Neural crest cell (in vitro differentiated cells): ENCODE measurements at places on chromosomes 7 and 10.

- no peak for DNase-seq
Observed at GRCh38 chr7:1586827-1587705, 17.2 kb upstream of the PSMG3 start.

- no peak for DNase-seq
Observed at GRCh38 chr10:59706851-59707797, 2.5 kb downstream of the SLC16A9 start.

GRCh38 chr10:92695679-92696605 is 6.2 kb downstream of the HHEX start:
- no peak for DNase-seq

DNA sequence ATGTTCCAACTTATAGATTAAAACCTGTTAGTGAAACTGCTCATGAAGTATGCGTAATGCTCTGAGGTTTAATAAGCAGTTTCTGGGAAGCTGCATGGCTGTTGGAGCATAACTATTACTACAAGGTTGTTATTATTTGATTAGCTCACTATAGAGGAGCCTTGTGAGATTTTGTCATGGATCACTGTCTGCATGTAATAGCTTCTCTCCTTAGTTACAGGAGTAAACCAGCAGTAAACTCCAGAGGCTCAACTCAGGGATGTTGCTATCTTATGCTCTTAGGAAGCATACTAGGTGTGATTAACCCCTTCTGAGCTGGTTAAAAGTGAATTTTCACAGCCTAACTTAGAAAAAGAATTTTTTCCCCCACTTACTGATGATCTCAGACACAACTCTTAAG is 63.6 kb upstream of the IFRD1 start:
- no peak for DNase-seq

DNA sequence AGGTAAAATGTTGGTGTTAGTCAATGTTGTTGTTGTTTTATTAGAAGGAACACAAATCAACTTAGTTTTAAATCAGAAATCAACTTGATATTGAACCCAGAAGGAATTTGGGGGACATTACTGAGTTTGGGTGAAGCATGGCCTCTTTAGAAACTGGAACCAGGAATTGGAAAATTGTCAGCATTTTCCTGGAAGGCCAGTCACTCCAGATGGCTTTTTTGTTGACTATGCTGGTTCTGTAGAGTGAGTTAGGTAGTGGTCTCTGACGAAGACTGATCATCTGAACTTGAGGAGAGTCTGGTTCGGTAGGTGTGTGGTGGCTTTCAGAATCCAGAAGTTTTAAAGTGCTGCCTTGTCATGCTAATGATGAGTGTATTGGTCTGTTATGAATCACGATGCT is 111.5 kb downstream of the BMPER start:
- DNase-seq = no peak

GRCh38 chr7:139304517-139304916 is 36.6 kb upstream of the FMC1 start:
- no peak for DNase-seq

DNA sequence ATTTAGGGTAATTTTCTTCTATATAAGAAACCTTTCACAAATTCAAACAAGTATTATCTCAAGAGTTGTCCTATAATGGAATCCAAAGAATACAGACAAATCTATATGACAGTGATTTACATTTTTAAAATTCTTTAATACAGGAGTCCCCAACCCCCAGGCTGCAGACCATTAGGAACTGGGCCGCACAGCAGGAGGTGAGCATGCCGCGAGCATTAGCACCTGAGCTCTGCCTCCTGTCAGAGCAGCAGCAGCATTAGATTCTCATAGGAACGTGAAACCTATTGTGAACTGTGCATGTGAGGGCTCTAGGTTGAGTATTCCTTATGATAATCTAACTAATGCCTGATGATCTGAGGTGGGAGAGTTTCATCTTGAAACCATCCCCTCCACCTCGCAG is 37.7 kb downstream of the SNX13 start:
- no peak for DNase-seq

DNA sequence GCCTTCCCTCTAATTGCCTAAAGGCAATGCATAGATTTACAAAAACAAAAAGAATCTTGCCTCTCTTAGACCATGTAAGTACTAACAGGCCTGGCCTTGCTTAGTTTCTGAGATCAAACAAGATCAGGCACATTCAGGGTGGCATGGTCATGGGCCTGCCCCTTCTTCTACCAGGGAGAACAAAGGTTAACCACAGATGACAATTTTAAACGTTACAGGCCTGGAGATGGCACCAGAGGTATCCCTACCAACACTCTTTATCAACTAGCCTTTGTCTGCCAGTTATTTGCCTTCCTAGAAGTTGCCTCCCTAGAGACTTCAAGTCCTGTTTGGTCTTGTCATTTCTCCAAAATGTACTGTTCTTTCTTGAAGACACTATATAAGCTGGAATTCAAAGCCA is 252.6 kb downstream of the DOCK4 start:
- no peak for DNase-seq

- no peak for DNase-seq
Observed at GRCh38 chr7:16484453-16485158, 19.1 kb upstream of the SOSTDC1 start.

GRCh38 chr10:103111031-103111917 is 81.8 kb downstream of the NT5C2 start:
- DNase-seq = no peak

DNA sequence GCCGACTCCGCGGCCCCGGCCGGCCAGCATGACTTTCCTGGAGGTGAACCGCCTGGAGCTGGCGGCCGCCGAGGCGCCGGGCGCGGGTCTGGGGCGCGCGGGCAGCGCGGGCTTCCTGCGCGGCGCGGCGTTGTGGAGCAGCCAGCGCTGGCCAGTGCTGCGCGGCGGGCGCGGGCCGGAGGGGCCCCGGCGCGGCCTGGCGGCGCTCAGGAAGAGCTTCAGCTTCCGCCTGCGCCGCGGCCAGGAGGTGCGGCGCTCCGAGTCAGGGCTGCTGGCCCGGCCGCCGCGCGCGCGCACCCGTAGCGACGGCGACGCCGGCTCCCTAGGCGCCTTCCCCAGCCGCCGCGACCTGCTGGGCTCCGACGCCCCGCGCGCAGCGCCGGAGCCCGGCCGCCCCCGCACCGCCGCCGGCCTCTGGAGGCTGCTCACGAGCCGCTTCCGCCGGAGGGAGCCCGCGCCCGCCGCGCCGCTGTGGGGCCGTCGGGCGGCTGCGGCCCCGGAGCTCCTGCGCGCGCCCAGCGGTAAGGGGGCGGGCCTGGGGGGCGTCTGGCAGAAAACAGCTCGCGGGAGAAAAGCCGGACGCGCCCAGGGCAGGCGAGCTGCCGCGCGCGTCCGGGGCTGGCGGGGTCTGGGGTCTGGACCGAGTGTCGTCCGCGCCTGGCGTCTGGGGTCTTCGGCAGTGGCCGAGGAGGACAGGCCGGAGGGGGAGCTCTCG is 29.0 kb downstream of the AGAP3 start:
- no peak for DNase-seq

DNA sequence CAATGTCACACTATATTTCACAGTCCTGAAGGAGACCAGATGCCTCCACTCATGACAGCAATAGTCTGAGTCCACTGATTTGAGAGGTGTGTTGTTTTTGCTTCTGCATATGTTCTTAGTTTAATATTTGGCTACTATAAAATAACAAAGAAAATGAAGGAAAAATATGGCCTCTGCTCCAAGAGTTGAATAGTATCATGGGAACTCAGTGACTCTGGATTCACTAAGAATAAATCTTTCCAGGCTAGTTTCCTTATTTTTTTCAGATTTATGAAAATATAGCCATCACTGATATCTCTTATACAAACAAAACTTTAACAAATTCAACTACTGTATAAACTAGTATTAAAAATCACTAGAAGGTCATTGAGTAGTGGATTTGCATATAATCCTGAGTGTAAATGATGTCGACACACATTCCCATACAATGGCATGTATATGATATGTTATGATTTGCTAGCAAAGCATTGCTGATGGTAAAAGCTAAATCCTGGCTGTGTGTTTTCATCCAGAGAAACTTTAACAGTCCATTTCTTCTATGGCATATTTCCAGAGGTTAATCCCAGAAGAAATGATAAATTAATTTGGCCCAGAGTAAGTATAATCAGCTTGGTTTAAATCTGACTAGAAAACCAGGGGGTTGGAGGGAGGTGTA is 66.0 kb upstream of the VIPR2 start:
- DNase-seq = no peak

- DNase-seq = no peak
Observed at GRCh38 chr10:30559180-30559579, 70.4 kb downstream of the LYZL2 start.

GRCh38 chr7:4731803-4732202 is 43.6 kb upstream of the AP5Z1 start:
- no peak for DNase-seq

DNA sequence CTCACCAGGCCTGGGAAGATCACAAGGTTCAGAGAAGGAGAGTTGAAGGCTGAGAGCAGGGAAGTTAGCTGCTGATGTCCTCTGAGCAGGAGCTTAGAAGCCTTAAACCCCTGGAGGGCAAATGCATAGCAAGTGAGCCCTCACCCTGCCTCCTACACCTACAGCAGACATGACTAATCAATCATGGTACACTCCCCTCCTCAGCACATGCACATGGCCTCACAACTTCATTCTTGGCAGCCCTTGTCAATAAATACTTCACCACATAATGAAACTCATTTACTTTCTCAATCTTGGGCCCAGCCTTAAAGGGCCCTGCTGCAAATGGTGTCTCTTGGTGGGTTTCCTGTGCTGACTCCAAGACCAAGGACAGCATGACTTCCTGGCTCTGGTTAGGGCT is 12.9 kb downstream of the MMRN2 start:
- no peak for DNase-seq

DNA sequence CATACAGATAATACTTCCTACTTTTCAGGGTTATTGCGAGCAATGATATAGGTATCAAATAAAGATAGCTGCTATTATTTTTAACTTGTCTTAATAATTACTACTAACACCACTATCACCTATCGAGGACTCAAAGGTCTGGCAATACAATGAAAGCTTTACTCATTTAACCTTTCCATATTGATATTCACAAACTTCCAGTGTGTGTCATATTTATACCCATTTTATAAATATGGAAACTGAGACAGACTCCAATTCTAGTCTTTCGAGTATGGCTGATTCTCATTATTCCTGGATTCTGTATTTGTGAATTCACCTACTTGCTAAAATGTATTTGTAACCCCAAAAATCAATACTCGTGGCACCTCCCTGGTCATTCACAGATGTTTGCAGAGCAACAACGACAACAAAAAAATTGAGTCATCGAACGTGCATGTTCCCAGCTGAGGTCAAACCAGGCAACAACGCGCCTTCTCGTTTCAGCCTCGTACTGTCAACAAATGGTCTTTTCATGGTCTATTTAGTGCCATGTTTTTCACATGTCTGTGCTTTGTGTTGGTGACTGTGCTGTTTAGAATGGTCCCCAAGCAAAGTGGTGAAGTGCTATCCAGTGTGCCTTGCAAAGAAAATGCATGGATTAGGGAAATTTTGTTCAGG is 51.7 kb downstream of the SMURF1 start:
- no peak for DNase-seq

- DNase-seq = no peak
Observed at GRCh38 chr7:12436896-12437535, 33.4 kb upstream of the VWDE start.

GRCh38 chr7:137166363-137166762 is 177.2 kb downstream of the PTN start:
- DNase-seq = no peak

DNA sequence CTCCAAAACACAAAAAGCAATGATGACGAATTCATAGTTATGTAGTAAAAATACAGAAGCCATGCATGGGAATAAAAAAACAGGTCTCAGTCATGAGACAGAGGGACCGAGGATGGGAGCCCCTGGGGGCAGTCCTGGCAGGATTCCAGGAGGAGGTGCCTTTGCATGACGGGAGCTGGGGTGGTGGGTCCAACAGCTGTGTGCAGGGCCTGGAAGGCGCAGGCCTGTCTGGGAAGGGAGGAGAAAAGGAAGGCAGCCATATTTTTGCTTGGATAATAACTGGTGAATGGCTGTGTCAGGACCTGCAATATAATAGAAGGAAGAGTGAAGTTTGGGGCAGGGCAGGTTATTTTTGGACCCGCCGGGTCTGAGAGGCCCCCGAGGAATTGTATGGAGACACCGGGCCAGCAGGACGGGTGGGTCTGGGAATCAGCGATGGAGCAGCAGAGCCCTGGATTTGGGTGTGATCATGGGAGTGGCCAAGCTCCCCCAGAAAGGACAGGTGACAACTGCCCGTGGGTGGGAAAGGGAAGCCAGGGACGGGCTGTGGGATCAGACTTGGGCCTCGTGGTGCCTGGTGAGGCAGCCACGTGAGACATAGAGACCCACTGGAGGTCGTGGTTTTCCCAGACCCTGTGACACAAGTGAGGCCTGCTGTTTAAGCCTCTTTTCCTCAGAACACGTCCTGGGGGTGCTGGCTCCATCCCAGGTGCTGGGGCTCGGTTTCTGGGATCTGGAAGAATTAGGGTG is 2.9 kb upstream of the JAKMIP3 start:
- DNase-seq = no peak

DNA sequence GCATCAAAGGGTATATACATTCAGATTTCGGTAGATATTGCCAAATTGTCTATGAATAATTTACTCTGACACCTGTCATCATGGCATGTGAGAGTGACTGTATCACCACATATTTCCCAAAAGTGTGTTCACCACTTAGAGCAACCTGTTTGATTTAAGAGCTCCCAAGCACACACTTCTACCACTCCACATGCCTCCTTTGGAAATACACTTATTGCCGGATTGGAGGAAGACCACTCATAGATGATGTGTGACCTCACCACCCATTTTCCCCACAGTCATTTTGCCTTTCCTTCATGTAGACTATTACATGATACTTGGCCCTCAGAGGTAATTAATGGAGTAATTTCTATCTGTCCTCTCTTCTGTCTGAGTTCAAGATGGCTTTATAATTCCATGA is 75.5 kb downstream of the SLC16A9 start:
- no peak for DNase-seq

- no peak for DNase-seq
Observed at GRCh38 chr10:68222391-68222790, 9.5 kb downstream of the ATOH7 start.

GRCh38 chr7:55436457-55436856 is 71.3 kb downstream of the LANCL2 start:
- DNase-seq = no peak

DNA sequence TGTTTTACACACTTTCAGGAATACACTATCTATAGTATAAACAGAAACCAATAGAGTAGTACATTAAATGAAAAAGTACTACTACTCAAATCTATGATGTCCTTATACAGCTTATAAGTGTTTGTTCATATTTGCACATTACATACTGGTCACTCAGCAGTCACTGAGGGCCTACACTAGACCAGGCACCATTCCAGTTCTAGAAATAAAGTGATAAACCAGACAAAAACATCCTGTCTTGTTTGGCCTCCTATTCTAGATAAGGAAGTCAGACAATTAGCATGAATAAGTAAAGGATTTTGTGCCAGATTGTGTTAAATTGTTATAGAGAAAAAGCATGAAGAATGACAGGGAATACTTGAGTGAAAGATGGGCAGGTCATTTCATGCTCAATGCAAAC is 219.0 kb downstream of the CRPPA start:
- DNase-seq = no peak
